Heart right ventricle (tissue), 16 donors: ENCODE measurements at places on chromosomes 1 and 21.

DNA sequence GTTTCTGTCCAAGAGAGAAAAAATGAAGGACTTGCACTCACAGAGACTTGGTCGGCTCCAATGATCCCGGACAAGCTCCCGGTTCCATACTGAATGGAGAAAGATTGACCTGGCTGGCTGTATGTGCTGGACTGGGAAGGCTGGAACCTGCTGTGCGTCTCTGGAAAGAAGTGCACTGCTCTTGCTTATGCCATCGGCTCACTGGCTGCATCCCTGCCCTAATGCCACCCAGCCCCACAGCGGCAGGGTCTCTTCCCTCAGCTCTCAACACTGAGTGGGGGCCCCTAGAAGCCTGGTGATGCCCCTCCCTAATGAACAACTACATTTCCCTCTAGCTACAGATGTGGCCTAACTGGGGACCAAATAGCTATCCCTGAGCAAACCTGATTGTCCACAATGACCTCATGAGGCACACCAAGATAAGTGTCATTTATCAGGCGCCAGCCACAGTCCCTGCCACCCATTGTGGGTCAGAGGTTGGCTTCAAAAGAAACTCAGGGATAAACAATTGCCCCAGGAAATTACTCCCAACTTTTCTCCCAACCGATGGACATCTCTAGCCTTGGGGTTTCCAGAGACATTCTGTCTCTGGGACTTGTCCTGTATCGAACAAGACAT is 2.6 kb downstream of the CTSE start:
- DNase-seq, result no peak

- DNase-seq, result peak; percentile 77
These were observed 1.6 kb upstream of the KCND3 start for GRCh38 chr1:111990878-111991718.

- DNase-seq, result no peak
These were observed 168.1 kb upstream of the FGGY start for GRCh38 chr1:59128784-59129227.

GRCh38 chr1:24575905-24576587 is 20.2 kb downstream of the NCMAP start:
- peak; percentile 18 for DNase-seq

DNA sequence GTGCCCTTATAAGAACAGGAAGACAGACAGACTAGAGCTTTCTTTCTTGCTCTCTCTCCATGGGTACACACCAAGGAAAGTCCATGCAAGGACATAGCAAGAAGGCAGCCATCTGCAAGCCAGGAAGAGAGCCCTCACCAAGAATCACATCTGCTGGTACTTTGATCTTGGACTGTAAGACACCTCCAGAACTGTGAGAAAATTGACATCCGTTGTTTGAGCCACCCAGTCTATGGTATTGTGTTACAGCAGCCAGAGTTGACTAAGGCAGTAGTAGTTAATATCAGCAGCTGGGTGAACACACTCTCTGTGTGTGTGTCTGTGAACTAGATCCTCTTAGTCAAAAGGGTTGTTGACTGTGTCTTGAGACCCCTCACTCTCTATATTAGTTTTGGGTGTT is 53.8 kb upstream of the PPP2R5A start:
- DNase-seq, result no peak

DNA sequence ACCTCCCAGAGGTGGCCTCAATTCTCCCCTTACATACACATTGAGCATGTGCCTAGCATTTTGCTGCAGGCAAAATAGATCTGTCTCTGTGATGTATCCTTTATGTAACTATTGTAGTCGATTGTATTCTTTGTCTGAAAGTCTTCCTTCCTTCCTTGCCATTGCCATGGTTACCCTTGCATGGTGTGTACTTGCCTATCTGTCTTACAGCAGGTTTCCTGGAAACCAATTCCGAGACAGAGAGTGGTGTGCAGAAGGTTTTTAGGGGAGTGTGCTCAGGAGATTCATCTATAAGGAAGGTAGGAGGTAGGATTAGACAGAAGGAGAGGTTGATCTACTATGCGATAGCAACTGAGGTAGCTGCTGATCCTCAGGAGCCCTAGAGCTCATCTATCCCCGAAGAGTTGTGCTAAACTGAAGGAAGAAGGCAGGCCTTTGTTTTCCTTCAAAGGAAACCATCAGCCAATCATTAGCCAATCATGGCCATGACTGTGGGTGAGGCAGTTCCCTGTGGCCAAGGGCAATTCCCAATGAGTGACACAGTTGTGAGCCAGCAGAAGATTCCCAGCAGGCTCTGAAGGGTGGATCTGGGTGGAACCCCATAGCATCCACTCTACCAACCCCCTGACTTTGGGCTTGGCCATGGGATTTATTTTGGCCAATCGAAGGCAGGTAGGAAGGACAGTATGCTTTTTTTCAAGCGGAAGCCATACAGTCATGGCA is 15.0 kb downstream of the CITED4 start:
- no peak for DNase-seq

DNA sequence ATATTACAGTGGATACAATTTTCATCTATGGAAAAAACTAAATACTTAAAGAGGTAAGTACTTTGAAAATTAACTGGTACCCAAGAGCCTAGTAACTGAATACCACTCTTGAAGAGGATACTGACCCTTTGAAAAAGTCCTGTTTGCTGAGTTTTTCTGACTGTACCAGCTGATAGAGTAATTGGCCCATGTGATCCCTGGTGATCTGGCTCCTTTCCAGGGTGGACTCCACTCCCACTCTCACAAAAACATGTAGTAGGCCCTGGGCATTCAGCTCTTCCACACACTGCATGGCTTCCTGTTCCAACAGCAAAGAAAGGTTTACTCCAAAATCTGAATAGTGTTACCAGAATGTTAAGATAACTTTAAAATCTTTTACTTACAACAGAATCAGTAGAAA is 53.6 kb upstream of the HP1BP3 start:
- DNase-seq, result no peak

DNA sequence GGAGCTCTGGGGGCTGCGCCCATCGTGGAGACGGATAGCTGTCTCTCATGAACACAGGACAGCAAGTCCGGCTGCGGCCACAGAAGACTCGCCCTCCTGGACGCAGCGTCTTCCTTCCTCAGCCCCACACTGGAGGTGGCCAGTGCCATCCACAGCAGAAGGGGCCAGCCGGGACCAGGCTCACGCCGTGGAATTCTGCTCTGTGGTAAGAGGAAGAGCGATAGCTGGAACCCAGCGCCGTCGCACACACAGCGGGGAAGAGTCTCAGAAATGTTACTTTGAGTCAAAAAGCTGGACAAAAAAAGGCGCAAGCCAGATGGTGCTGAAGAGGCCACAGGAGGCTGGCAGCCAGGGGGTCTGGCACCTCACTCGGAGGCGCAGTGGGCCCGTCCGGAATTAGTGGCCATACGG is 113.9 kb upstream of the COL6A1 start:
- no peak for DNase-seq

GRCh38 chr1:2405588-2406295 is 6.6 kb downstream of the PEX10 start:
- peak; percentile 9 for DNase-seq
